ENCODE measurements at places on chromosomes 5 and 9. TPM values are rescaled to one million over a fixed set of nuclear protein-coding genes. Genes with fewer than 3 reads are reported as not detected.

Gene PRUNE2
- total RNA-seq, result 9.2 TPM

Gene MARVELD2
- 0.14 TPM for total RNA-seq

Gene MAP1B
- 29.7 TPM for total RNA-seq

Gene SLC27A6
- total RNA-seq, result 0.28 TPM

Gene LVRN
- total RNA-seq, result 0.28 TPM

Gene AFAP1L1
- total RNA-seq, result 2.4 TPM

Gene ZNF618
- 7.5 TPM for total RNA-seq

Gene PCDHB9
- 0.09 TPM for total RNA-seq

Gene DIPK1B
- 1.00 TPM for total RNA-seq

Gene NAIP
- total RNA-seq, result 2.0 TPM

Gene DAPK1
- 23.8 TPM for total RNA-seq

Gene PCDHA9
- total RNA-seq, result 0.18 TPM

Gene KIF2A
- total RNA-seq, result 42.1 TPM

Gene RUSC2
- total RNA-seq, result 17.8 TPM

Gene LCN2
- total RNA-seq, result not detected

Gene PRELID2
- 16.9 TPM for total RNA-seq

Gene PALM2AKAP2
- total RNA-seq, result 9.7 TPM

Gene QRFP
- not detected for total RNA-seq

Gene TGFBI
- 2,186 TPM for total RNA-seq

Gene CDH18
- total RNA-seq, result 0.71 TPM

Gene ABCA2
- 20.0 TPM for total RNA-seq

Gene CDC25C
- total RNA-seq, result 1.1 TPM

Gene TSLP
- total RNA-seq, result 3.4 TPM
